ENCODE measurements at places on chromosomes 4 and X. TPM values are rescaled to one million over a fixed set of nuclear protein-coding genes. Genes with fewer than 3 reads are reported as not detected.

GRCh38 chrX:45778616-45779015, 577.9 kb upstream of the DIPK2B start:
- no peak for DNase-seq

DNA sequence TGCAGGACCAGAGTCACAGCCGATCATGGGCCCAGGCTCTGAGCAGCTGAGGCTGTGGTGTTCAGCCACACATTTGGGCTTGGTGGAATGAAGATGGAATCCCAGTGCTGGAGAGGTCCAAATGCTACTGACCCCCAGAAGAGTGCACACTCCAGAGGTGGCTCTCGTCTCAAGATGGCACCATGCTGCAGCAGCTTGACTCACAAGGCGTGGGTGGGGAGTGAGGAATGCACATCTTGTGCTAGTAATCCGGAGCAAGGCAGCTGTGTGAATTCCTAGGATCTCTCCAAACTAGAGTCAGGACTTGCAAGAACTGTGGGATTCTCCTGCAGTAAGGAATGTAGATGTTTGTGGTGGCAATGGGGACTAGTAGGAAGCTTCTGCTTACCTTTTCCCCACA, 28.7 kb downstream of the RAB28 start:
- peak; percentile 64 for DNase-seq

GRCh38 chr4:136750897-136751296, 781.4 kb downstream of the PCDH18 start:
- peak; percentile 8 for DNase-seq

DNA sequence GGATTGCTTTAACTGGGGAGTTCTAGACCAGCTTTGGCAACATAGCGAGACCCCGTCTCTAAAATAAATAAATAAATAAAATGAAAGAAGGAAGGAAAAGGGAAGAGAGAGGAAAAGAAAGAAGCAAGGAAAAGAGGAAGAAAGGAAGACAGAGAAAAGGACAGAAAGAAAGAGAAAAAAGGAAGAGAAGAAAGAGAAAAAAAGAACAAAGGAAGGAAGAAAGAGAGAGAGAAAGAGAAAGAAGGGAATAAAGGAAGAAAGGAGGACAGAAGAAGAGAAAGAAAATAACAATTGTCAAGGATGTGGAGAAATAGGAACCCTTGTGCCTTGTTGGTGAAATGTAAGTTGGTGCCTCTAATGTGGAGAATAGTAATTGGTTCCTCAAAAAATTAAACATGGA, 74.6 kb downstream of the ANAPC4 start:
- DNase-seq, result no peak

The GRID2 gene
- 0.05 TPM for total RNA-seq
